ENCODE measurements at places on chromosomes 16 and 17. TPM values are rescaled to one million over a fixed set of nuclear protein-coding genes. Genes with fewer than 3 reads are reported as not detected.

The GP2 gene
- not detected for polyA plus RNA-seq

The FOXK2 gene
- 4.2 TPM for polyA plus RNA-seq

The ZNF750 gene
- not detected for polyA plus RNA-seq

The B3GNT9 gene
- 0.78 TPM for polyA plus RNA-seq

The KRT12 gene
- not detected for polyA plus RNA-seq
